ENCODE measurements at places on chromosomes 6 and 20.
A peak's percentile ranks its signal among the peaks of the same experiment; 100 is the strongest.

- no peak for DNase-seq
Observed at GRCh38 chr6:4021854-4022695, 56.9 kb downstream of the FAM217A start.

DNA sequence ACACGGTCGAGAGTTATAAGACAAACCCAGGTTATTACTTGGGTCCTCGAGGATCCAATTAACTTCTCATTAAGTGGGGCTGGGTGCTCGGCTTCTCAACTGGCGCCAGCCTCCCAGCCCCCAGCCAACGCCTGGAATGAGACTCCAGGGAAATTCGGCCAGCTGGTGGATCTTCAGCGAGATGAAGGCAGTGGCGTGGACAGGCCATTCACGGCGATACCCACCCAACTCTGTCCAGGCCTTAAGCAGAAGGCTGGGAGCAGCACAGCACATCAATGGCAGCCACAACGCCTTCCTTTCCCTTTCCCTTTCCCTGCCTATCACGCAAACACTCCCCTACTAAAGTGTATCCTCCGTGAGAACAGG, 868 bp downstream of the METTL24 start:
- no peak for DNase-seq

DNA sequence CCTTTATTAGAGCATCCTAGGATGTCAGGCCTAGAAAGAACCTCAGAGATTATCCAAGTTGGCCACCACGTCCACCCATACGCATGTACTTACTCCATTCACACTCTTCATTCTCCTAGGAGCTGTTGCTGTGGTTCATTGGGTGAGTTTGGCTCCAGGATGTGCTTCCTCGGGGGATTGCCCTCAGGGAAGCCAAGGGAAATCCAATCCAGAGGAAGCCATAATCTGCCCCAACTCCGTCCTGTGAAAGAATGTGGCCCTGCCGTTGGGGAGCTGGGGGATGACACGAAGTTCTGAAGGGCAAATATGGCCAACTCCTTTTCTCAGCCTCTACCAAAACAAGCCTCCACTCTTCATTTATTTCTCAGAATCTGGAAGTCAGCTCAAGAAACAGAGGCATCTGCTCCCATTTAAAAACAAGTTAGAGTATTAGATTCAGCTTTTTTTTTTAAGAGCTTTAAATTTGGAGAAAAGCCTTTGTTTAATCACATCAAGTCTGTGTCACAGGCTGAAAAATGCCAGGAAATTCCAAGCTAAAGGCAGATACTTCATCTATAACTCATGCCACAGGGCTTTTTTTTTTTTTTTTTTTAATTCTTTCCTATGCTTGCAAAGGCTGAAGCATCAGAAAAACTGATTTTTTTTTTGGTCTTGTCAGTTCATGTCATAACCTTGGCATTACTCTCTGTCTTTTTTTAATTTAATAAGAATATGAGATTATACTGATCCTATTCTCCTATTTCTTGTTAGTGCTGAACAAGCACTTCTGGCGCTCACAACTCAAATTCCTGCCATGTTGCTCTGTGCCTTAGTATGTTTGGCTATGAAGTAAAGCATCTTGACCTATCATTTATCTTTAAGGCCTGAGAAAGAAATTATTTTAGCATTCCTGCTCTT, 480.9 kb upstream of the MARCKS start:
- no peak for DNase-seq

GRCh38 chr6:126143761-126144251, 157.5 kb downstream of the TRMT11 start:
- DNase-seq, result no peak

DNA sequence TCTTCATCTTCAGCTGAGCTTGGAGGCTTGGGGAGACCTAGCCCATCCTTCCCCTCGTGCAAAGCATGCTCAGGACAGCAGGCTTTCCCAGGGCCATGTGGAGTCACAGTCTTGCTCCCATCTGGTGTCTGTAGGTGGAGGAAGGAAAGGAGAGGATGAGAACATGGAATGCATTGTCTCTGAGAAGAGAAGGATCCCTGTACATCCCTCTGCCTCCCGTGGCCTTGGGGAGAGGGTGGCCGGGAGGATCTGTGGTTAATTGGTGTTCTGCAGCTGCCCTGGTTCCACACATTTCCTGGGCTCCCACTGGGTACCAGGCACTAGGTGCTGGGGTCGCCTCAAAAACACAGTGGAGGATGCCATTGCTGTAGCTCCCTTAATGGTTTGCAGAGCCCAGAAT, 134.5 kb downstream of the PHACTR3 start:
- no peak for DNase-seq

DNA sequence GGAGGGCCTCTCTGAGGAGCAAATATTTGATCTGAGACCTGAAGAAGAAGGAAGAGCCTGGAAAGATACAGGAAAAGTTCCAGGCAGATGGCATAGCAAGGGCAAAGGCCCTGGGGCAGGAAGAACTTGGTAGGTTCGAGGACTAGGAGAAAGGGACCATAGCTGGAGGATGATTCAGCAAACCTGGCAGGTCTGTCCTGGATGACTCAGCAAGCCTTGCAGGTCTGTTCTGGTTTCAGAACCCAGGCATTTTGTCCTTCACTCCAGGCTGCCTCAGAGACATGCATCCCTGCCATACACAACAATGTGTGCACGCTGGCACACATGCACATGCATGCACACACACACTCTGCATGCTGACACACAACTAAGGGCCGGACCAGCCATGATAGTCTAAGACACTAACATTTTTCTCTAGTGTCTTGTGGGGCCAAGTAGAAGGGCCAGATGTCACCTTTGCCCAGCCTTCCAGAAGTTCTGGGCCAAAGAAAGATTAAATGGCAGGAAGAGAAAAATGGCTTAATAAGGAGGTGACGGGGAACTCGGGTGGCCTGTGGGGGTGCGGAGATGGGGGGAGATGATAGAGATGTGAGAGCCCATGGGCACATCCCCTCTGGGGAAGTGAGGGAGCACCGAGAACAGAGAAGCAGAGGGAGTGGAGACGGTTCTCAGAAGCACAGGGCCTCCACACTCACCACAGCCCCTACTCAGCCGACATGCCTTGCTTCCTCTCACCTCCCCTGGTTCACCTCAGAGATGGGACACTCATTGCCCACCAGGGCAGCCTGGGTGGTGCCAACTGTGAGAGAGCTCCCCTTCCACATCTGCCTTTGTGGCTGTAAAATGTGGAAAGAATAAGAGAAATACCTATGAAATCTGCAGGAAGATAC, 15.4 kb upstream of the TRIB3 start:
- DNase-seq, result no peak

DNA sequence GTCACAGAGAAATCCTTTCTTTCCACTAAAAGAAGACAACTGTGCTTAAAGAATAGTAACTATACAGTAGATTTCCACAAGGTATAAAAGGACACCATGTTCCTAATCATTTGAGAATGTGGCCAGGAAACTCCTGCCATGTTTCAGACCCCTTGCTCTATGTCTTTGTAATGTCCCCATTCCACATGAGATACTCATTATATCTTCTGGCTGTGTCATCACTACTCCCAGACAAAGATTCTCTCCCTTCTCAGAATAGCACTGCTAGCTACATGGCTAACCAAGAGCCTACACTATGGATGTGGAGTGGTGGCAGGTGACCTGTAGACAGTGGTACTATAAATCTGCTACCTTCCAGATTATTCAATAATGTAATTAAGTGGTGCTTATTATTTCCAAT, 218.1 kb upstream of the MCHR2 start:
- DNase-seq, result no peak

DNA sequence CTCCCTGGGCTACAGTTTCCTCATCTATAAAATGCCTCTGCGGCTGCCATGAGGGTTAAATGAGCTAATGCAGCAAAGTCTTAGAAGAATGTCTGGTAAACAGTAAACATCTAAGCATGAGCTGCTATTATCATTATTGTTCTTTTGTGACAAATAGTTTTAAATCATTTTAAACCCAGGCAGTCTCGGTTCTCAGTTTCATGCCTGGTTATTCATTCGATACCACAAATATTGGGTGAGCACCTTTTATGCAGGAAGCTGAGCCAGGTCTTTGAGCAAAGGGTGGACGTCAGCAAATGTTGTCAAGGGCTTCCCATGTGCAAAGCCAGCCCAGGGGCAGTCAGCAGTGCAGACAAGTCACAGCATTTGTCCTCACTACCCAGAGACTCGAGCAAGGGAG, 128.7 kb downstream of the NFATC2 start:
- no peak for DNase-seq

DNA sequence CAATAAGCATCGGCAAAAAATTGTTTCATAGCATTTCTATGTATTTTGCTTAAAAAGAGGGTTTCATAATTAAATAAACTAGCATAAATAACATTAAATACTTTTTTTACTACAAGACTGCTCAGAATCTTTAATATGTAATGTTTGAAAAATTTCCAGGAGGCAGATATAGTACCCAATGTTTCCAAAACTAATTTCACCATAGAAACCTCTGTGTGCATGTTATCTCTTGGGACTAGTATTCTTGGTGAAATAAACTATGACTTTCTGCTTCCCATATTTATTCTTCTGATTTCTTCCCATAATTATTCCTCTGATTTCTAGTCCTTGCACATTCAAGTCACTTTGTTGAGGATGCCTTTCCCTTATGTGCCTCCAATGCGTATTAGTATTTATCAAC, 94.5 kb downstream of the PTPRK start:
- no peak for DNase-seq

GRCh38 chr20:47360297-47361056, 4.0 kb upstream of the ZMYND8 start:
- peak; percentile 87 for DNase-seq

- DNase-seq, result peak; percentile 76
Observed at GRCh38 chr20:5000263-5001173, 792 bp downstream of the SLC23A2 start.

GRCh38 chr20:21739161-21739560, 33.7 kb downstream of the PAX1 start:
- DNase-seq, result no peak

DNA sequence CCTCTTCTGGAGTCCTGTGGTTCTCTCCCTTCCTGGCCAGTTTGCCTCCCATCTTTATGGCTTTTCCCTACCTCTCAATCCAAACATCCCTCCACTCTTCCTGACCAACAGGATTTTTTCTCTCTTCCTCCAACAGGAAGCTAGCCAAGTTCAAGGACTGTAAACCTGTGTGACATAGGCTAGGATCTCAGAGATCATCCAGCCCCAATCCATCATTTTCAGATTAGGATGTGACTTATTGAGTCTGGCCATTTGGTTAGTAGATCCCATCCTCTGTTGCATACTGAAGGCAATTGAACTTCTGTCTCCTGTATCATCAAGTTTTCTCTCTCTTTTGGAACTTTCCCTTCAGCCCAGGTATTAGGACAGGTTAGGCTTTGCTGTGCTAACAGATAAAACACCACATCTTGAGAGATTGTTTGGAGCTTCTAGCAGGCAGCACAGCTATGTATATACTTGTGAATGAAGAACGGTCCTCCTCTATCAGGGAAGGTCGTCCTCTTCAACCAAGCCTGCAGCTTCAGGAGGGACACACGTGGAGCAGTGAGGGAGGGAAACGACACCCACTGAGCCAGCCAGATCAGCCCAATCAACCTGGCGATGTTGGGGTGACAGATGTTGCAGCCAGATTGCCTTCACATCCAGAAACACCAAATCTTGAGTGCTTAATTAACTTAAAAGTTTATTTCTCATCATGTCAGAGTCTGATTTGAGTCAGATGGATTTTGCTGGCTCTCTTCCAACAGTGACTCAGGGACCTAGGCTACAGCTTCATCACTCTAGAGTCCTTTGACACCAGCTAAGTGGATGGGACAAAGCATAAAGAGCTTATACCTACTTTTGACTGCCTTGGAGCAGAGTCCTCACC, 106.8 kb downstream of the GJA10 start:
- no peak for DNase-seq

GRCh38 chr6:46172176-46172575, 1.4 kb upstream of the ENPP5 start:
- no peak for DNase-seq

DNA sequence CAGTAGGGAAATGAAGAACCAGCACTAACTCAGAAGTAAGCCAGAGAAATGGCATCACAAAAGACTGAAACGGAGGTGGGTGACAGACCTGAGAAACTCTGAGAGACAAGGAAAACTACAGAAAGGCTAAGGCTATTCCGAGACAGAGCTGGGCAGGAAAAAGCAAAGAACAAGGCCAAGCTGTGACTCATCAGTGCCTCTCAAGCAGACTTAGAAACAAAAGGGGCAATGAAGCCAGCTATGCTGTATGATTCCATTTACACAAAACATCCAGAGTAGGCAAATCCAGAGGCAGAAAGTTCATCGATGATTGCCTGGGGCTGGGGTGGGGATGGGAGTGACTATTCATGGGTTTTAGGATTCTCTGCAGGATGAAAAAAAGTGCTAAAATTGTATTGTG, 50.0 kb downstream of the SLC23A2 start:
- no peak for DNase-seq

- no peak for DNase-seq
Observed at GRCh38 chr20:54692168-54692887, 216.9 kb downstream of the DOK5 start.

GRCh38 chr20:20782231-20782630, 69.8 kb upstream of the RALGAPA2 start:
- no peak for DNase-seq

GRCh38 chr20:1555952-1556351, 1.6 kb downstream of the SIRPD start:
- DNase-seq, result no peak

GRCh38 chr6:571892-572291, 85.0 kb downstream of the HUS1B start:
- DNase-seq, result no peak

DNA sequence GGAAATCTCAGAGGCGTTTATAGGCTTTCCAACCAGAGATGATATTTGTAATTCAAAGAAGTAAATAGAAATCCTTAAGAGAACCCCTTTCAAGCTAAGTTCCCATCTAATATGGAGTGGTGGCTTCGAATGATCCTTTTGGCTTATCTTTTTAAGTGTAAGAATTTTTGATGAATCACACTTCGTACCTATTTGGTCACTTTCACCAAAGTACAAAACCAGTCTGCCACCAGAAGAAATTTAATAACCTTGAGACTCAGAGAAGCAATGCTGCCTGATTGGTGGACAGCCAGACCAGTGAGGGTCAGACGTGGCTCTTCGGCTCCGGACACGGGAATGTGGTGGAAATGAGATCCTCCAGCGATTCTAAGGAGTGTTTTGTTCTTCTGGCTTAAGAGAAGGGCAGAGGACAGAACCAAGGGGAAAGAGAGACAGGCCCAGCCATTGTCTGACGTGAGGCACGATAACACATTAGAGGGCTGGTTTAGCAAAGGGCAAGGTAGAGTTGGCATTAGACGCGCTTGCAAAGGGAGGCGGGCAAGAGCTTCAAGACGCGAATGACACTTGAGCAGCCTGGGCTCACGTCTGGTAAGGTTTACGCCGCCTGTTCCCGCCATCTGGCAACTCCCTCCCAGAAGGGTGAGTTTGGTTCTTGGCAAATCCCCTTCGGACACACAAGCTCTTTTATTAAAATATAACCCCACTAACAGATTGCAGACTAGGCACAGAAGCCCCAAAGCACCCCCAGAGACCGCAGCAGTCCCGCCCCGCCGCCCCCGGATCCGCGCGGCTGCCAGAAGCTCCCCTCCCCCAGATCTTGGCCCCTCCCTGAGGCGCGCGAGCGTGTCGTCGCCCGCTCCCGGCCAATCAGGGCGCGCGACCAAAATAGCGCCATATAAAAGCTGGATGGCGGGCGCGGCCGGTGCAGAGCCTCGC, 50.0 kb upstream of the EZR start:
- peak; percentile 98 for DNase-seq

- DNase-seq, result peak; percentile 89
Observed at GRCh38 chr6:26272171-26272637, 92.8 kb upstream of the BTN3A2 start.

GRCh38 chr20:12970372-12970821, 38.4 kb upstream of the SPTLC3 start:
- DNase-seq, result peak; percentile 62

GRCh38 chr6:53257001-53257400, 91.7 kb downstream of the ELOVL5 start:
- DNase-seq, result peak; percentile 33

- DNase-seq, result no peak
Observed at GRCh38 chr6:37200085-37200484, 30.1 kb downstream of the PIM1 start.

All from endodermal cell (in vitro differentiated cells).